Stimulated activated naive B cell treated with anti-CD40 and anti-IgM and Interleukin-4, amounts not matched to agents 10 μg/mL and 1 μg/mL and 100 μg/mL, for 72 hours (primary cell): ENCODE measurements at places on chromosomes 2 and 18.

DNA sequence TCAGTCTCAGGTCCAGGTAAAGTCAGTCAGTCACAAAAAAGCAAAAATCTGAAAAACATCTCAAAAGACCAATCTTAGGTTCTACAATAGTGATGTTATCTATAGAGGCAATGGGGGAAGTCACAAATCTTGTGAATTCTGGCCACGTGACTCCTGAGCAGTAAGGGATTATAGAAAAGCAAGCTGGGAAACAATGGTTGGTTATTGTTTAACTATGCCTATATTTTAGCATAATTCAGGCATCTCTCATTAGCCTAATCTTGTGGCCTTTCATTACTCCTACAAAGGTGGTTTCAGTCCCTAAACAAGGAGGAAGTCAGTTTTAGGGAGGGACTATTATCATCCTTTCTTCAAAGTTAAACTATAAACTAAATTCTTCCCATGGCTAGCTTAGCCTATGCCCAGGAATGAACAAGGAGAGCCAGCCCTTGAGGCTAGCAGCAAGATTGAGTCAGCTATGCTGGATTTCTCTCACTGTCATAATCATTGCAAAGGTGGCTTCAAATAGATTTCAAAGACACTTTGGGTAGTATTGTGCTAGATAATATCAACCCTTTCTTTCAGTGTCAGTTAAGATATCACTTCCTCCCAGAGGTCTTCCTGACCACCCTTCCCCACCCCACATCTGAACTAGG, 56.4 kb upstream of the ITGA6 start:
- peaks cover 5% of the 10 kb centered on the region for H3K27me3 ChIP-seq
- no peak overlapping the region for H3K27ac ChIP-seq
- peaks cover 11% of the 10 kb centered on the region for H3K36me3 ChIP-seq
- no peak for DNase-seq
- peaks cover 7% of the 10 kb centered on the region for H3K4me1 ChIP-seq
- H3K4me3 ChIP-seq: no peak overlapping the region

GRCh38 chr18:47184419-47185050, 8.4 kb upstream of the IER3IP1 start:
- H3K4me3 ChIP-seq: no peak overlapping the region
- no peak for DNase-seq
- no peak overlapping the region for H3K27ac ChIP-seq

DNA sequence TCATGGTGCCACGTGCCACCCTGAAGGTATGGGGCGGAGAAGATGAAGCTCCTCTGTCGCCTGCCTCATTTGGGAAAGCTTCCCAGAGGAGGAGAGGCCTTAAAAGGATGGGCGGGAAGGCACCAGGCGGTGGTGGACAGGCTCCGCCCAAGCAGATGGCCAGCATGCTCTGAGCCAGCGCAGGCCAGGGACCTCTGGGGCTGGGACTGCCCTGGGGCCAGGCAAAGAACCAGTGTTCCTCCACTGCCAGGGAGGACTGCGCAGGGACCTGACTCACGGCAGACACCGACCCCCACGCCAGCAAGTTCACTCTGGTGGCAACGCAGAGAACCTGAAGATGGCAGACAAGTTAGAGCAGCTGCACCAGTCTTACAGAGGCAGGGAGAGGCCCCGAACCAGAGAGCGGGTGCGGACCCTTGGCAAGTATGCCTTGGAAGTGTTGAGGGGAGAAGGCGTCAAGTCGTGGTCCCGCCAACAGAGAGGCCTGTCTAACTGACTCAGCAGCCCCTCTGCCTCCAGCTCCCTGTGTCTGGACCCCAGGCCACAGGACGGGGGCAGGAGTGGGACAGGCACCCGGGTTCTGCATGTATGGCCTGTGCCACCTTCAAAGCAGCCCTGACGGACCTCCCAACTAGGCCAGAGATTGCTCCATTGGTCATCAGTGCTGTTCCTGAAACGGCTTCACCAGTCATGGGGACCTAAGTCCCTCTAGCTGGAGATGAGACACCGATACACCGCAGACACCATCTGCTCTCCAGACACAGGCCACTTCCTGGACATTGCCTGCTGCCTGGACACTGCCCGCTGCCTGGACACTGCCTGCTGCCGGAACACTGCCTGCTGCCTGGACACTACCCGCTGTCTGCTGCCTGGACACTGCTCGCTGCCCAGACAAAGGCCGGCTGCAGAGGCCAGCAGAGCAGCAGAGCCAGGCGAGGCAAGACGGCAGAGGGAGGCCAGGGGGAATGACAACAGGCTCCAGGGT, 124.7 kb downstream of the HDAC4 start:
- no peak overlapping the region for H3K27ac ChIP-seq
- H3K4me3 ChIP-seq: no peak overlapping the region
- no peak for DNase-seq
- H3K27me3 ChIP-seq: peaks cover 67% of the 10 kb centered on the region

DNA sequence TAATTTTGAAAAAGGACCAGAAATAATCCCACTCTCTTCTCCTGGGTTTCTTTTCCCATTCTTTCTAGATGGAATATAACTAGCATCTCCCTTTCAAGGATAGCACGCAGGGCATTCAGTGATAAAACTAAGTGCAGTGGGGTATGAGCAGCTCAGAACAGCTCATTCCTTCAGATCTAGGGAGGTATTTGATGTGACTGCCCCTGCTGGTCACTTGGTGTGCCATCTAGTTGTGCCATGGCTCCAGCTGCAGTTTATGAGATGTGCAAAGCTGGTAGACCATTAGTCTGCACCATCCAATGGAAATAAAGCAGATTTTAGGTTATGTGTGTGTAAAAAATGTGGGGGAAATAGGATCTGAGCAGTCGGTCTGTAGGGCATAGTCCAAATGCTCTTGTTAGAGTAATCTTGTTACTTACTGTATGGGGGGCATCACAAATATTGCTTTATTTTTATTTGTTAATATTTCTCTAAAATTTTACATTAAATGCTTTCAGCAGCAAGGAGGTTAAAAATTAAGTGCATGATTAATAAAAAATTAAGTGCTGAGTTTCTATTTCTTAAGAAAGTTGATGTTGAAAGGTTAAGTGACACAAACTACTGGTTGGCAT, 38.9 kb downstream of the CTAGE1 start:
- no peaks in the 10 kb centered on the region for H3K36me3 ChIP-seq
- no peak for DNase-seq
- no peak overlapping the region for H3K4me3 ChIP-seq
- no peak overlapping the region for H3K27ac ChIP-seq
- H3K4me1 ChIP-seq: no peaks in the 10 kb centered on the region

DNA sequence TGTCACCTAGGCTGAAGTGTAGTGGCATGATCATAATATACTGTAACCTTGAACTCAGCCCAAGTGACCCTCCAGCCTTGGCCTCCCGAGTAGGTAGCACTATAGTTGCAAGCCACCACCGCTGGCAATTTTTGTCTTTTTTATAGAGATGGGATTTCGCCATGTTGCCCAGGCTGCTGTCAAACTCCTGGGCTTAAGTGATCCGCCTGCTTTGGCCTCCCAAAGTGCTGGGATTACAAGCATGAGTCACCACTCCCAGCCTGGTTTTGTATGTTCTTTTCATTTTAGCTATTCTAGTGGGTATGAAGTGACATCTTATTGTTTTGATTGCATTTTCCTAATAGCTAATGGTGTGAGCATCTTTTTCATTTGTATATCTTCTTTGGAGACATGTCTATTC, 11.3 kb upstream of the EXOC6B start:
- DNase-seq: no peak
- no peak overlapping the region for H3K27ac ChIP-seq
- H3K4me1 ChIP-seq: no peaks in the 10 kb centered on the region
- no peak overlapping the region for H3K4me3 ChIP-seq

GRCh38 chr2:46936566-46936965, 21.0 kb upstream of the MCFD2 start:
- H3K4me3 ChIP-seq: no peak overlapping the region
- no peak overlapping the region for H3K27ac ChIP-seq

DNA sequence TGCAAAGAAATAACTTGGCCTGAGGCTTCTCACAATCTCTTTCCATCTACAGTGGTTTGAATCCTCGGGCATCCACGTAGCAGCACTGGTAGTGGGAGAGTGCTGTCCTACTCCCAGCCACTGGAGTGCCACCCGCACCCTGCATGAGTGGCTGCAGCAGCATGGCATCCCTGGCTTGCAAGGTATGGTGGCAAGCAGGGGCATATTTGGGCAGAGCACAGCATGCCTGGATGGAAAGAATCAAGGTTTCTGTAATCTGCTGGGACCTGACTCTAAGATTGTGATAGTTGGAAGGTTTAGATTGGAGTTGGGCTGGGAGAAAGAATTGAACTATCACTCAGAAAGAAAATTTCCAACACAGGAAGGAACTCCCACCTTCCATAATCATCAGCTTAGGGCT, 4.0 kb downstream of the CAD start:
- no peak overlapping the region for H3K4me3 ChIP-seq
- no peaks in the 10 kb centered on the region for H3K27me3 ChIP-seq
- DNase-seq: no peak
- H3K27ac ChIP-seq: no peak overlapping the region
- H3K4me1 ChIP-seq: peaks cover 31% of the 10 kb centered on the region
- peaks cover 43% of the 10 kb centered on the region for H3K36me3 ChIP-seq
